SHP77 treated with DMSO at 0.1 percent for 48 hours (cell line): ENCODE measurements at places on chromosomes 1 and 21.

GRCh38 chr21:29538115-29538514, 239.4 kb downstream of the BACH1 start:
- DNase-seq: no peak

GRCh38 chr1:177568622-177569021, 397.9 kb downstream of the BRINP2 start:
- no peak for DNase-seq

GRCh38 chr1:36692465-36693160, 209.9 kb upstream of the CSF3R start:
- no peak for DNase-seq

GRCh38 chr1:3352952-3353331, 101.5 kb upstream of the ARHGEF16 start:
- no peak for DNase-seq

DNA sequence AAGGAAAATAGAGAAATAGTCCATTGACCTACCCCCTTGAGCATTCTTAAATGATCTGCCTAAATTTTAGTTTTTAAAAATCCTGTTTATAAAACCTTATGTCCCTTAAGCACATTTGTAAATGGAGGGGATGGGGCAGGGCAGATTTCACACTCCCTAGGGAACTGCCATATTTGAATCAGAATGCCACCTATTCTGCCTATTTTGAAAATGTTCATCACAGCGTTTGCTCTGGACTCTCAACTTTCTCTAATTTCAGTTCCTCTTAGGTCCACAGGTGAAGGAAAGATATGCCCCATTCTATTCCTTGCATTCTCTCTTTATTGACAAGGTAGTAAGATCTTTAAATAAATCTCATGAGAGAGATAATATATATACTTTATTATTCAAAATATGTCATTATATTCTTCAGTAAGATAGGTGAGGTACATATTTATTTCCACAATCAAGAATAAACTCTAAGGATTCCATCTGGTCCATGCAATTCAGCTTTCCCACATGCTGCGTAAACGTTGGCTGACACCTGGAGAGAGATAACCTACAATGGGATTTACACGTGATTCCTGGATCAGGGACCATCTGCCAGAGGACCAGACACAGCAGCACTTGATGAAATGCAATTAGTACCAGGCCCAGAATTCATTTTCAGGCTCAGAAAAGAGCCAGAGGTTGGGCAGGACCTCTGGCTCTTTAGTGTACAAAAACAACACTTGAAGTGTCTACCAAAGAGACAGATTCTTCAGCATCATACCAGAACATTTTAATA, 1.2 kb upstream of the LPGAT1 start:
- DNase-seq: peak; percentile 3

DNA sequence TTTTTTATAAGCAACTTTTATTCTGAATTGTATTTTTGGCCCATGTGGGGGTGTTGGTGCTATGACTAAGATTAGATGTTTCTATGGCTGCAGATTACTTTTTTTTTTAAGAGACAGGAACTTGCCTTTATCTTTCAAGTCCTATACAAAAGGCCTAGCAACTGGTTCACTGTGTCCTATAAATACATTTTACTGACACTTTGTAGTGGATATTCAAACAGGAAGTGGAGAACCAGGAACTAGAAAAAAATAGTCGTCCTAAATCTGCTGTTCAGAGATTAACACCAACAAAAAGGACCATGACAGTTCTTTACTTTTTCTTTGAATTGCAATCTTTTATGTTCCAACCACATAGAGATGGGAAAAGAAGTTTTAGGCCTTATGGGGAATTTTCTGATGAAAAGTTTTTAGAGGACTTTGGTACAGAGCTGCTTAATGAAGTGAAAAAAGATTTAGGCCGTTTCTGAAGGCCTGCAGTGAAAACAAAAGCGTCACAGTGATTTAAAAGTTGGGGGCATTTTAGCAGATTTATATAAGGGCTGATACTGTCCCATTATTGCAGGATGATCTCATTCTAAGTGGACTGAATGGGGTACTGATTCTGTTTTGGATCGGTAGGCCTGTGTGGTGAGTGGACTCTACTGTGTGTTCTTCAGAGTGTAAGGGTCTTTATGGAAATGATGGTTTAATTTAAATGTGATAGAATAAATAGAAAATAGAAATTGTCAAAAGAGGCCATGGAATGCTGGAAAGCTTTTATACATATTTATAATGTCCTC, 136.4 kb upstream of the DEPDC1 start:
- no peak for DNase-seq

- no peak for DNase-seq
These were observed 64.1 kb upstream of the WDR26 start for GRCh38 chr1:224498574-224499170.

GRCh38 chr1:8154621-8155052, 128.5 kb upstream of the ERRFI1 start:
- DNase-seq: peak; percentile 27

DNA sequence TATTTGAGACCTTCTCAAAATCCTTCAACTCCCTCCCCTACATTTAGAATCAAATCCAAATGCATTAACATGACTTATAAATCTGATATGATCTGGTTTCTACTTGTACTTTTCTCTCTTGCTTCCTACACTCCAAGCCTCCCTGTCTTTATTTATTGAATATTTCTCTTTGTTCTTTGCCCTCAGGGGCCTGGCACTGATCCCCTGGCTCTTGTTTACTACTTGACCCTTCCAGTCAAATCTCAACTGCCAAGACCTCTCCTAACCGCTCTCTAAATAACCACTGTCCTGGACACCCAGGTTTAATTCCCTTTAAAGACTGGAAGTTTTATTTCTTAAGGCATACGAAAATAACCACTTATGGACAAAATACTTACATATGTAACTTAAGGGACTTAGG, 248.9 kb downstream of the CHRM3 start:
- no peak for DNase-seq

DNA sequence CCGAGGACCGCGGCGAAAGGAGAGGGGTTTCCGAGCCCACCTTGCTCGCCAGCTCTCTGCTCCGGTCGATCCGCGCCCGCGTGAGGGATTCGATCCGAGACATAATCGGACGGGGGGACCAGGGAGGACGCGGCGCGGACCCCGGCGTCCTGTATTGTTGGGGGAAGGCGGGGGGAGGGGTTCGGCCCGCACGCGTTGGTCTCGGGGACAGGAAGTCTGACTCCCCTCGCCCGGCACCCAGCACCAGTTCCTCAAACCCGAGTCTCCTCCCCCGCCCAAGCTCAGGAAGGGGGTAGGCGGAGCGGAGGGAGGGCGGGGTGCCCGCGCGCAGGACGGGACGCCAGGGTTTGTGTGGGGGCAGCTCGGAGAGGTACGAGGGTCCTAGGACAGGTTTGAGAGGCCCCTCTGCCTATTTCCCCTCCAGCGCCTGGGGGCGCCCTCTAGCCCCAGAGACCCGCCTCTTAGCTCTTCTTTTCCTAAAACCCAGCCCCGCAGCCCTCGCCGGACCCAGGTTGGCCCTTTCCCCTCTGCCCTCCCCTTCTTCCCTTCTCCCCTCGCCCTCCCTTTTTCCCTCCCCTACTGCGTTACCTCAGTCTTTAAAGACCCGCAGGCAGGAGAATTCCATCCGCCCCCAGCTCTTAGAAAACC, at the start of gene ARHGEF2:
Gene ARHGEF2, minus strand, starts transcription at position 223 of the 648 bp plus-strand sequence. Its CDS starts 120 bp downstream, at position 103.
- no peak for DNase-seq

- DNase-seq: no peak
These were observed 690.5 kb upstream of the NR5A2 start for GRCh38 chr1:199336745-199337640.

DNA sequence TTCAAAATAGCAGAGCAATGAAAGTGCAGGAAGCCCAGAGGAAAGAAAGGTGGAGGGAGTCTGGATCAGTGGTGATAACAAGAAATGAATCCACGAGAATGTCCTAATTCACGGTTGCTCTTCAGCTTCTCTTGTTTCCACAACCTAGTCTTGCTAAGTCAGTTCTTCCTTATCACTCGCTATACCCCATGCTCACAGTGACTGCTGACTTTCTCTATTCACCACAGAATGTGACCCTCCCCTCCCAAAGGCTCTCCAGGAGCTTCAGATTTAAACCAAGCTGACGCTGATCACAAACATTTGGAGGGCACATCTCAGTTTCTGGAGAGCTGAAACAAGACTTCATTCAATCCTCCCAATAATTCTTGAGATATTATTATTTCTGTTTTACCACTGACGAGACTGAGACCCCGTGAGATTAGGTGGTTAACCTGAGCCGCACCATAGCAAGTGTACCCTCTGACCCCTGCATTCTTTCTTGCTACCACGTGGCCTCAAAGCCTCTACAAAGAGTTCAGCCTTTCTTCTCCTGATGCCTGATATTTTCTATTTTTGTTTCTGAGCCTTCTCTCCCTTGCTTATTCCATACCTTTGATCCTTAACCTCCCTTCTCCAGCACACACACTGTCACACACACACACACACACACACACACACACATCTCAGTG, 10.7 kb upstream of the CCN1 start:
- DNase-seq: no peak

DNA sequence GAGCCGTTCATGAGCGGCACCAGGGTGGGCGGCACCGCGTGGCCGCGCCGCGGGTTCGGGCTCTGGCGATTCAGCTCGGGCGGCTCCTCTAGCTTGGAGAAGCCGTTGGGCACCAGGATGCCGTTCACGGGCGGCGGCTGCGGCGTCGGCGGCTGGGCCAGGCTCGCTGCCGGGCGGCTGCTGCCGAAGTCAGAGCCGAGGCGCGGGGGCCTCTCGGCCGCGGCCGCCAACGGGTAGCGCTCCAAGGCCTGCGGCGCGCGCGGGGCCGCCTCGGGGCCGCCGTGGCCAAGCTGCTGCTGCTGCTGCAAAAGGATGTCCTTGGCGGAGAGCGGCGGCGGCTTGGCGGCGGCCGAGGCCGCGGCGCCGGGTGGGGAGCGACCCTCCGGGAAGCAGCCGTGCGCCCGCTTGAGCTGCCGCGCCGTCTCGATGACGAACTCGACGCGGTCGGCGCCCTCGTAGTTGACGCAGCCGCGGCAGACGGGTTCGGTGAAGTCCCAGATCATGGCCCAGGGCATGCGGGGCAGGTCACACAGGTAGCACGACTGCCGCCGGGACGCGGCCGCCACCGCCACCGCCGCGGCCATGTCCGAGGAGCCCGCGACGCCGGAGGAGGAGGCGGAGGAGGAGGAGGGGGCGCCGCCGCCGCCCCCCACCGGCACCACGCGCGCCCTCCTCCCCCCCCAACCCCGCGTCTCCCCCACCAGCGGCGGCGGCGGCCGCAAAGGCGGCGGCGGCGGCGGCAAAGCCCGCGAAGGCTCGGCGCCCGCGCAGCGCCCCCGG, 877 bp downstream of the IRF2BP2 start:
- DNase-seq: no peak

DNA sequence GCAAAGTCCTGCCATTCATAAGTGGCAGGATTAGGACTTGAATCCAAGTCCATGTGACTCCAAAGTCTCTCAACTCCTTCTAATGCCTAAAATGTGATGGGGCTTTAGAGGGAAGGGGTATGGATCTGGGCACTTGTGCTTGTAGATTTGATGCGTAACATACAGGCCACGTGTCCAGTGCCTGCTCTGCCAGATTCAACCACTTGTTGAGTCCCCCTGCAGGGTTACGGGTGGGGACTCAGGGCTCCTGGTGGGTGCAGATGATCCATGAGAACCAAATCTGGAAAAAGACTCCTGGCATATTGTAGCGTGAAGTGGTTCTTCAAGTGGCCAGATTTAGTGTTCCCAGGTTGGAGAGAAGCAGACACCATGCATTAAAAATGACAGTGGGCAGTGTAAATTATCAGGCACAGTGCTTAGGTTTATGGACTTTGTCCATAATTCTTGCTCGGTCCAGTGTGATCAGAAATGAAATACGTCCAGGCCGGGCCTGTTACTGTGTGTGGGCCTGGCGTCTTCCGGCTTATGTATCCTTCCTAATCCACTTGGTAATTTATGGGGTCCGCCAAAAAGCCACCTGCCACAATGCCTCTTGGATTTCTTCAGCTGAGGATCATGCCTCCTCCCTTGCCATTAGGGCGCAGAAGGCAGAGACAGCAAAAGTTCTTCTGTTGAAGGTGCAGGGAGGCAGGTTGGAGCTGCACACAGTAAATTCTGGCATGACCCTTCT, 51.2 kb upstream of the LRP8 start:
- DNase-seq: no peak

- no peak for DNase-seq
These were observed 118.5 kb upstream of the ADAR start for GRCh38 chr1:154726443-154726842.

DNA sequence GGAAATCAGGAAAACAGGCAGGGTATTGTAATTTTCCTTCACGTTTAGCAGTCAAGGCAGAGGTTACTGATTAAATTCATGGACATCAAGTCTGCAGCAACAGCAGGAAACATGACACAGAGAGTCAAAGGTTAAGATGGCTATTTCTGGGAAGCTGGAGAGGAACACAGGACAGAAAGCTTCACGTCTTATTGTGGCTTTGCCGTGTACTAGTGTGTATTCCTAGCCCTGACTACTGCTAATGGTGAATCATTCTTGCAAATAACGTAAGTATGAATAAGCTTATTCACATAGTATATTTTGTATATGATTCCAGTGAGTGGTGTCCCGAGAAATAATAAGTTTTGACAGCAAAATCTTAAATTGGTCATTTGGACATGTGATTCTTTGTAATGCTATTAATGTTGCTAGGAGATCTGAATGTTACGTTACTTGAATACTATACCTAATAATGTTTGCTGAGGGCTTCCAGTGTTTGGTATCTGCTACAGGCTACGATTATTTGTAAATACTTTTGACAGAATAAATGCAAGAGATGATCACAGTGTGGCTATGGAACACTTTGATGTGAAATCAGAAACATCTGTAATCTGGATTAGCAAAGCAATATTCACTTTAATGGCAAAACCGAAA, 77.4 kb downstream of the DISP1 start:
- DNase-seq: no peak

- no peak for DNase-seq
These were observed 76.1 kb upstream of the USP25 start for GRCh38 chr21:15653710-15654109.

GRCh38 chr1:204041232-204041767, 31.6 kb upstream of the SOX13 start:
- no peak for DNase-seq
